Lung microvascular endothelial cell (primary cell): ENCODE measurements at places on chromosomes 6 and 20. TPM values are rescaled to one million over a fixed set of nuclear protein-coding genes. Genes with fewer than 3 reads are reported as not detected.

The CUTA gene
- total RNA-seq, result 52.3 and 89.5 TPM in 2 replicates

DNA sequence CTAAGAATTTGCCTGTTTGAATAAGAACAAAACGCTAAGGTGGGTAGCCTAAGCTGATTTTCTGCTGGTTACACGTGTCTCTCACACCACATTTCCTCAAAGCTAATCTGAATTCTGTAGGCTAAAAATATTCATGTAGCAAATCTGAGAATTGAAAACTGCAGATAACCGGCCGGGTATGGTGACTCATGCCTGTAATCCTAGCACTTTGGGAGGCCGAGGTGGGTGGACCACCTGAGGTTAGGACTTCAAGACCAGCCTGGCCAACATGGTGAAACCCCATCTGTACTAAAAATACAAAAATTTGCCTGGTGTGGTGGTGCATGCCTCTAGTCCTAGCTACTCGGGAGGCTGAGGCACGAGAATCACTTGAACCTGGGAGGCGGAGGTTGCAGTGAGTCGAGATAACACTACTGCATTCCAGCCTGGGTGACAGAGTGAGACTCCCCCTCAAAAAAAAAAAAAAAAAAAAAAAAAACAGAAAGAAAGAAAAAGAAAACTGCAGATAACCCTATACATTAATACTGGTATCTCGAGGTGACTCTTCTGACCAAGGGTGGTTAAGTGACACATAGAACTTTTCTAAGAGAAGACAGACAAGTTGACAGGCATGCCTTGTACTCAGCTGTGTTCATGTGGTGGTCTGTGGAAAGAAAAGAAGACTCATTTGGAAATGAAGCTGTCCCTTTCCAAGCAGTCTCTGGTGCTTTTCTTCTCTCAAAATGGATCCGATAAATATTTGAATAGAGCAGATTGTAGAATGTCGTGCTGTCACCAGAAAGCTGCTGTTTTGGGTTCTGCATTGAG, 24.7 kb upstream of the ASXL1 start:
- DNase-seq, result no peak

GRCh38 chr6:56318851-56319250, 71.5 kb upstream of the COL21A1 start:
- DNase-seq, result no peak

GRCh38 chr6:35706468-35706867, 17.8 kb upstream of the FKBP5 start:
- DNase-seq, result no peak

The AGER gene
- 0.22 and 0.60 TPM in 2 replicates for total RNA-seq

DNA sequence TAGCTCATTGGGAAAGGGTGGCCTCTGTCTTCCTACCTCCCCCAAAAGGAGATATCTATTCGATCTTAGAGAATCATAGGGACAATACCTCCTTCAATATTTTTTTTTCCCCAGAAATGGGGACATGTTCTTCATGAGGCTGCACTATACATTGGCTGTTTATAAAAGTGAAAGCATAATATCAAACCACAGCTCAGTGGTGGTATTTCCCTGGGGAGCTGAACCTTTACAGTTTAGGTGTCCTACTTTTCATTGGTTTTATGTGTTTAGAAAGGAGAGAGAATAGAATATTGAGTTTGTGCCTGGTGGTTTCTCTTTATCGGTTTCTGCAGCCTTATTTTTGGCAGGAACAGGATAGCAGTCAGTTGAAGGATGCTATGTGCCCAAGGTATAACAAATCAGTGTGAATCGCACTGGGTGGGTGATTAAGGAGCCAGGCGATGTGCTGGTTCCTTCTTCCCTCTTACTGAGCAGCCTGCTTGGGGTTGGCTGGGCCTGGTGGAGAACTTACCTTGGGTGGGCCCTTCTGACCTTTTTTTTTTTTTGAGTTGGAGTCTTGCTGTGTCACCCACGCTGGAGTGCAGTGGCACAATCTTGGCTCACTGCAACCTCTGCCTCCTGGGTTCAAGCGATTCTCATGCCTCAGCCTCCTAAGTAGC, 25.2 kb downstream of the UST start:
- DNase-seq, result no peak

DNA sequence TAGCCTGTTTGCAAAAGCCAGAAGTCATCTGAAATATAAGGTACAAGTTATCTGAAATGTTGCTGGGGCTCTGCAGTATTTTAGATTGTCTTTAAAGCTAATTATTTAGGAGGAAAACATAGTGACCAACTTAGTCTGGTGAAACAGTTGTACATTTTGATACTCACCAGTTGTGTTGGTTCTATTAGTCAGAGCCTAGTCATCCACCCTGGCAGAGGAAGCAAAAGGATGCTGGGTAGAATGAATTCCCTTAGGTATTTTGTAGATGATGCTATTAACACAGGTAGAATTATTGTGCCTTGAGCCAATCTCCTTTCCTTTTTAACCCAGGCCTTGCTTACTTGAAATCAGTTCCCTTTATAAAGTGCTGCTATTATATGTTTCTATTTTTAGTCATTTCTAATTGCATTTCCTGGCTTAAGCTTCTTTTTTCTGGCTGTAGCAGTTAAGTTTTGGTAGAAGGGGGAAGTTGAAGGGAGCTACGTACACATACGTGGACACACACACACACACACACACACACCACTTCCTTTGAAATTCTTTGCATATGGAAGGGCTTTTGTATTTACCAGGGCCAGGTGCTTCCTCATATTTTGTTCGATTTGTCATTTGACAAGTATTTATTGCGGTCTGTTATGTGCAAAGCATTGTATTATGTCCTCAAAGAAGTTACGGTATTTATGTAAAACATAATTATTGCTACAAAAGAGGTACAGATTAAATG, 82.4 kb downstream of the RTN4IP1 start:
- peak; percentile 94 for DNase-seq

DNA sequence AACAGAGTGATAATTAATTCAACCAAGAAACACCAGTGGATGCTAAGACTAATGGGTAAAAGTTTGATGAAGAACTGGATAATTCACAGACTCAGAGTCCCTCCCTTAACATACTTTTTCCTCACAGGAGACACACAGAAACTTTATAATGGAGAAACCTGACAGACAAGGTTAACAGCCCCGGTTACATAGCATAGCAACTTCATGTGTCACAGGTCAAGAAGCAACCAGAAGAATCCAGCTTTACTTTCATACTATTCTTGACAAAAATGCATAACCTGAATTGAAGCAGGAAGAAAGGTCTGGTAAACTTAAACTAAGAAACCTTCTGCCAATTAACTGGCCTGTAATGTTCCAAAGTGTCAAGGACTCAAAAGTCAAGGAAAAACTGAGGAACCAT, 375.9 kb downstream of the RNF144B start:
- no peak for DNase-seq

DNA sequence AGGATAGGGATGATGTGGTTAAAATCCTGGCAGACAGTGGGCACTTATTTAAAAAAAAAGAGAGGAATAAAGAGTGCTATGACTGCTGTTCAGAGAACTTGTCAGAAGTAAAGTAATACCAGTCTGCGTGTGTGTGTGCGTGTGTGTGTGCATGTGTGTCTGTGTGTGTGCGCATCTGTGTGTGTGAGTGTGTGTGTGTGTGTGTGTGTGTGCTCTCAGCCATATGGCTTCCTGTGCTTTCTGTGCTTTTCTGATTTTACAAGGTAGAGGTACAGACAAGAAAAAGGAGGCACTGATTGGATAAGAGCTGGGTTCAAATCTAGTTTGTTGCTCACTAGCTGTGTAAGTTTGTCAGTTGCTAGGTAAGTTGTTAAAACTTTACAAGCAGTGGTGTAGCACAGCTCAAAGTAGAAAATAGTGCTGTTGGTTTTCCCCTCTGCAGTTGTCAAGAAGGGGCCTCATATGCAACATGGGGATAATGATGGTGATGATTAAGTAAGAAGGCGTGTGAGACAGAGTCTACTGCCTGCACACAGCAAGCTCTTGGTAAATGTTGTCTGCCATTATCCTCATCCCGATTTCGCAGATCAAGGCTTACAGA, 155.3 kb upstream of the ZNF217 start:
- DNase-seq, result no peak

DNA sequence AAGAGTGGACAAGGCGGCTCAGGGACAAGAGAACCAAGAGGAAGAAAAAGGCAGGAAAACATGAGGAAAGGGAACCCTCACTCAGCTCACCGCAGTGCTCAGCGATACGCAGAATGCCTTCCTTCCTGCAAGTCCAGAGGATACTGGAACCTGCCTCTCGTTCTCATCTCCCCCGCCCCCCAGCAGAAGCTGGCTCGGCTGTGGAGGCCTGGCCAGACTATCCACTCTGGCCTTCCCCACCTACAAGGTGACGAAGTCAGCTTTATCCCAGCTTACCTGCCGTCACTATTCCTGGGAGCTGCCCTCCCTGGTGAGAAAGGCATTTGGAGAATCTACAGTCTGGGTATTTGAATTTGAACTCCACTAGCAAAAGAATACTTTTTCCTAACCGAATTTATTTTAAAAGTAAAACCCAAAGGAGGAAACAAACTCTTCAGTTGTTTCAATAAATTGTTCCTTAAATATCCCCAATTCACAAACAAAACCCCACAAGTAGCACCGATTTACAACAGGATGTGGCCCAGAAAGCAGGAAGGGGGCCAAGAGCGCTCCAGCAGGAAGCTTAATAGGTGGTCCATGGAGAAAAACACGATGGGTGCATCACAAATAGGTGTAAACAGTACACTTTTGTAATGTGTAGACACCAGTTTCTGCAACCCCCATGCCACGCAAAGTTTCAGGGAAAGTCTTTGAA, 2.1 kb upstream of the DIDO1 start:
- DNase-seq, result peak; percentile 36

The HRH3 gene
- not detected in 2 replicates for total RNA-seq

DNA sequence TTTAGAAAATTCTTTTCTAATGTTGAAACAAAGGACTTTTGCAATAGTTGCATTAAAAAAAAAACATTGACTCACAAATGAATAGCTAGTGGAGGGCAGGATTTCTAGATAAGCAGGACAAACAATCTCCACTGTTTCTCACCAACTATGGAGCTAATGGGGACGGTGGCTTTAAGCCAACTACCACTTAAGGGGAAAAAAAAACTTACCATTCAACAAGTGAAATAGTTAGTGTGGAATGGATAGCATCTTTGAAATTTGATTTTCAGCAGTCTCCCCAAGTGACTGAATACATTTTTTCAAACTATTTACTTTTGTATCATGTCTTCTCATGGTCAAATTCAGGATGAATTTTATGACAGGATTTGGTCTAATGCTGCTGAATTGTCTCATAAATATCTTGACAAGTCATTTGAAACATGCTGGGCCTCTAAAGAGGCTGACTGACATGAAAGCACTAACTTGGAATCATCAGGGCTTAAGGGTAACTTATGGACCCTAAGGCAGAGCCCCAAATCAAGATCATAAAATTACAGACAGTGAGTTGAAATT, 100.5 kb downstream of the EYA4 start:
- DNase-seq, result peak; percentile 1

DNA sequence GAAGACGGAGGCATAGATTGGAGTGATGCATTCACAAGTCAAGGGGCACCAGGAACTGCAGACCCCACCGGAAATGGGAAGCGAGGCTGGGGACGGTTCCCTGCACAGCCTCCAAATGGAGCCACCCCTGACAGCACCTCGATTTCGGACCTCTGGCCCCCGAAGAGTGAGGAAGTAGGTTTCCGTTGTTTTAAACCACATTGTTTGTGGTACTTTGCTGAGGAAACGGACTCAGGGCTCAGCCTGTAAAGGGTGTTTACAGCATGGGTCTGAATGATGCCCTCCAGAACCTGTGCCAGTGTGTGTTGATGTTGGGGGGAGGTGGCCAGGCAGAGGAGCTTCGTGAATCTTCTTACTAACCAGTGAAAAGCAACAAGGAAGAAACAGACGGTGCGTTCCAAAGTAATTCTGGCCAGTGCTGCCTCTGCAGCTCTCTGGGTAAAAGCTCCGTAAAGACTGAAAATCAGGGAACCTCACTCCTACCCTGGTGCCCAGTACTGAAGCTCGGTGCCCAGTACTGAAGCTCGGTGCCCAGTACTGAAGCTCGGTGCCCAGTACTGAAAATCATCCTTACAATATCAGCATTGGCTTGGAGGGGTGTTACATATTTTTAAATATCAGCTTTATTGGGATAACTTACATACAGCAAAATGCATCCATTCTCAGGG, 30.1 kb upstream of the CCR6 start:
- no peak for DNase-seq

DNA sequence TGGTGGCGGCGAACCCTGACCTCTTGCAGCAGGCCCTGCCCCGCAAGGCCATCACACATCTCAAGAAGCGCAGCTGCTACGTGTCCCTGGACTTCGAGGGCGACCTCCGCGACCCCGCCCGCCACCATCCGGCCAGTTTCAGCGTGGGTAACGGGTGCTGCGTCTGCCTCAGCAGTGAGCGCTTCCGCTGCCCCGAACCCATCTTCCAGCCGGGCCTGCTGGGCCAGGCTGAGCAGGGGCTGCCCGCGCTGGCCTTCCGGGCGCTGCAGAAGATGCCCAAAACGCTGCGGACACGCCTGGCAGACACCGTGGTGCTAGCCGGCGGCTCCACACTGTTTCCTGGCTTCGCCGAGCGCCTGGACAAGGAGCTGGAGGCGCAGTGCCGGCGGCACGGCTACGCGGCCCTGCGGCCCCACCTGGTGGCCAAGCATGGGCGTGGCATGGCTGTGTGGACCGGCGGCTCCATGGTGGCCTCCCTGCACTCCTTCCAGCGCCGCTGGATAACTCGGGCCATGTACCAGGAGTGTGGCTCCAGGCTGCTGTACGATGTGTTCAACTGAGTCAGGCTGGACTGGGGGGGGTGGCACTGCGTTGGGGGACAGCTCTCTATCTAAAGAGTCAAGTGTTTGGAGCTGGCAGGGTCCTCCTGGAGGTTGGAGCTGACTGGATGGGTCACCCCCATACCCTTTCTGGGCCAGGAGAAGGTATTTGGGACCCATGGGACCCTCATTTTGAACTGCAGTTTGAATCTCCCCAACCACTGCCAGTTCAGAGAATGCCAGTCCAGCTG, 1.1 kb downstream of the ACTL10 start:
- DNase-seq, result peak; percentile 84

DNA sequence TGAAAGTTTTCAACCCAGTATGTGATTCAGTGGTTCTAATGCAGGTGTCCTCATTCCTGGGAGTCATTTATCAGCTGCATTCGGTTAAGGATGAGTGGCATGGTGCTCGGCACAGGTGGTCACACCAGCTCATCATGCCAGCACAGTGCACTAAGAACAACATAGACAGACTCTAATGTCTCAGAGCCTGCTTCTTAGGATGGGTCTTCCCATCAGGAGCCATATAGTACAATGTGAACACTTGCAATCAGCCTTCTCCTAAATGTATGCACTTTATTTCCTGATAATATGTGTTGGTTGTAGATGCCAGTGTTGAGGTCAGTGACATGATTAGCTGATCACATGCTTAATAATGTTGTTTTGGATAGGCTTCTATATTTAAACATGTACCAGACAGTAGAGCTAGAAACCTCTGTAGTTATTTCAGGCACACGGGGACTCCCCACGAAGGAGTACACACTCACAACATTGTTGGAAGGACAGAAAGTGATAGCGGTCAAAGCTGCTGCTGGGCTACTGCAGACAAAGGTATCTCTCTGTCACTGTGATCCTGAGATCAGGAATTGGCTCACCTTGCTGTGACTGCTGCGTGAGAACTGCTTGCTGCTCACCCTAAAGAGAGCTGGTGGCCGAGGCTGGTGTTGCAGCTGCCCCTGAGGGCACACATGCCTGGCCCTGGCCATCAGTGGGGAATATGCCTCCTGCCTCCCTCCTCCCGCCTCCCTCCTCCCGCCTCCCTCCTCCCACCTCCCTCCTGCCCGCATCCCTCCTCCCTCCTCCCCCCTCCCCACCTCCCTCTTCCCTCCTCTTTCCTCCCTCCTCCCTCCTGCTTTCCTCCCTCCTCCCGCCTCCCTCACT, 195.4 kb downstream of the SMOC2 start:
- DNase-seq, result no peak

GRCh38 chr6:22145376-22145775, 151.5 kb downstream of the PRL start:
- no peak for DNase-seq

The CD109 gene
- 1.2 and 6.5 TPM in 2 replicates for total RNA-seq
